ENCODE measurements at places on chromosomes 2 and 18.
A peak's percentile ranks its signal among the peaks of the same experiment; 100 is the strongest.

- DNase-seq: peak; percentile 42
Measured at GRCh38 chr2:85915606-85916303, 27.0 kb upstream of the ST3GAL5 start.

DNA sequence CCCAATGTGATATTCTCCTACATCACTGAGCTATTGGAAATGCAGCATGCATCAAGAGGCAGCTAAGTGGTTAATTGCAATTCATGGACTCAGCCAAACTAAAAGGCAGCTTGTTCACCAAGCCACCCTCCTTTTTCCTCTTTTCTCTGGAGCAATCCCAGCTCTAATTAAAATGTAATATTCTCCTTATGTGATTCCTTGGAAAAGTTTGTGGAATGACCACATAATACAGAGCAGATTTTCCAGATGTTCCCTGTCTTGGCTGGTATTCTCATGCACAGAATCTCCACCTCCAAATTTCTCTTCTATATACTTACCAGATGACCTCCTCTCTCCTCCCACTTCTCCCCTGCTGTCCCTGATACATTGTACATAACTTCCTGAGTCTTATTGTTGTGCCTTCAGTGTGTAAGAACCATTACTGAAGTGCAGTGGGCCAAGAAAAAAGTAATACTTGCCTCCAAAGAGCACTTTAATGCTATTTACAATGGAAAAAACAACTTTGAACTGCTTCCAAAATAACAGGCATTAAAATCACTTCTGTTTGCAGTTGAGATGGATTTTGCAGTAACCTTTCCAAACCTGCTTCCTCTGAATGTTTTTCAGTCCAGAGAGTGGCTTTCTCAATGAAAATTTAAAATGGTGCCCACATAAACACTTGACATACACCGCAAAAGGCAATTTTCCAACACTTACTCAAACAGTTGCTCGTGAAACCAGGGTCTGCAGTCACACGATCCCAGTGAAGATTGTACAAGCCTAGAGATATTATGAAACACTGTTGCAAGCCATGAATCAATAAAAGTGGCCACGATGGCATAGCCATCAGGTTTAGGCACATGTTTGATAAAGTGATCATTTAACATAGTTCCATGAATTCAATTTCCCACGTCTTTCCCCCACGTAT is 258.0 kb downstream of the MTX2 start:
- DNase-seq: no peak

DNA sequence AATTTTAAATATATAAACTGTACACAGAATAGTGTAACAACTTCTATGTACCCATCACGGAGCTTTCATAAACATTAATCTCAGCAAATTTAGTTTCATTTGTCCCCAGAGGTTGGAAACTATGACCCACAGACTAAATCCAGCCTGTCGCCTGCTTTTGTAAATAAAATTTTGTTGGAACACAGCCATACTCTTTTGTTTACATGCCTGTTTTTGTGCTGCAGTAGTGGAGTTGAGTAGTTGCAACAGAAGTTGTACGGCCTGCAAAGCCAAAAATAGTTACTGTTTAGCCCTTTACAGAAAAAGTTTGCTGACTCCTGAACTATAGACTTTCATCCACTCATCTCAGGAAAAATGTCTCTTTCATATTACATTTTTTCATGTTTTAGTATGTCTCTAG is 39.8 kb downstream of the RBM45 start:
- DNase-seq: no peak

GRCh38 chr2:116952254-116952653 is 862.2 kb upstream of the DDX18 start:
- no peak for DNase-seq

DNA sequence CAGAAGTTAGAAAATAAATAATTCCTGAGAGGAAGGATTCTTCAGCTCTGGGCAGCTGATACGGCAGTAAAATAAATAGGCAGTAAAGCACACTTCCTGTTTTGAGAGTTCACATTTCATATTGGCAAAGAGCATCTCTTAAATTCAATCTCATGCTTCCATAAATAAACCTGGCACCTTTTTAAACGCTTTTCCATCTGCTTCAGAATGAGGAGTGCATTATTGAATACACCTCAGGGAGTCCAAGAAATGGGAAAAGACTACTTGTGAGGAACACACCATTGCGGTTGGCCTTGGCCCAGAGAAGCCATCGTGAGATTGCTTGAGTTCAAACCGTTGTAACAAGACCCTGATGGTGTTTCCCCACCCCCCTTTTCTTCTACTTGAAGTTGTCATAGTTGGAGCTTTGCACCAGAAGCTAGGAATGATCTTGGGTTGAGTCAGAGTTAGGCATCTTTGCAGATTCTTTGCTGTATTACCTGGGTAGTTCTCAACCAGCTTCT is 123.9 kb downstream of the RDH14 start:
- DNase-seq: no peak

DNA sequence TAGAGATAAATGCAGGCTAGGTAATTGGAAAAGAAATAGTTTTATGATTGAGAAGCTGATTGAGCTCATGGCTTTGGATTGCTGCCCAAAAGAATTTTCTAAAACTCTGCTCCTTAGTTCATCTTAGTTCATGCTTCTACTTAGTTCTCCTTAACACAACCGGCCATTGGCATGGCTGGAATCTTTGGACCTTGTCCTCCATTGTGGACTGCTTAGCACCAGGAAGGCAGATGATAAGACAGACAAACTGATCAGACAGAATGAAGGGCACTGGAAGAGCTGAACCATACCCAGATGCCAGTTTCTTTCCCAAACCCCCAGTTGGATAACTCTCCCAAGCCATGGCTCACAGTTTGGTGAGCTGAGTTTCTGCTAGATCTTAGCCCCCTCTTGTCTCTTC is 36.3 kb upstream of the NABP1 start:
- no peak for DNase-seq

DNA sequence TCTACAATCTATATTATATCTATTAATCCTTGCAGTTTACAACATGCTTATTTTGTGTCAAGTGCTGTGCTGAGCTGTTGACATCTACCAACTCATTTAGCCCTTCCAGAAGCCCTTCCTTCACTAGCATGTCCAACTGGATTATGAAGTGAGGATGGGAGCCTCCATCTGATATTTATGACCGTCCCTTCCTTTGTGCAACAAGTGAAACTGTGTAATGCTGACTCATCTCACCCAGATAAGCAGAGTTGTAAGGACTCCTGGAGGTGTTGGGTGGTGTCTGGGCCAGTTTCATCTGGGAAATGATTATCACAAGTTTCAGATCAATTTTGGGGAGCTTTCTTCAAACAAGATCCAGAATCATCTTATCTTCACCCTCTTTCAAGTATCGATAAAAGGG is 156.6 kb upstream of the ETAA1 start:
- DNase-seq: no peak

All from GM04503 (cell line).